Bronchial epithelial cell (primary cell): ENCODE measurements at places on chromosomes 5 and 9.

- DNase-seq, result no peak
These were observed 16.6 kb upstream of the CCDC112 start for GRCh38 chr5:115313052-115313451.

GRCh38 chr5:90890180-90890579 lies 331.6 kb downstream of the ADGRV1 start:
- DNase-seq, result no peak

DNA sequence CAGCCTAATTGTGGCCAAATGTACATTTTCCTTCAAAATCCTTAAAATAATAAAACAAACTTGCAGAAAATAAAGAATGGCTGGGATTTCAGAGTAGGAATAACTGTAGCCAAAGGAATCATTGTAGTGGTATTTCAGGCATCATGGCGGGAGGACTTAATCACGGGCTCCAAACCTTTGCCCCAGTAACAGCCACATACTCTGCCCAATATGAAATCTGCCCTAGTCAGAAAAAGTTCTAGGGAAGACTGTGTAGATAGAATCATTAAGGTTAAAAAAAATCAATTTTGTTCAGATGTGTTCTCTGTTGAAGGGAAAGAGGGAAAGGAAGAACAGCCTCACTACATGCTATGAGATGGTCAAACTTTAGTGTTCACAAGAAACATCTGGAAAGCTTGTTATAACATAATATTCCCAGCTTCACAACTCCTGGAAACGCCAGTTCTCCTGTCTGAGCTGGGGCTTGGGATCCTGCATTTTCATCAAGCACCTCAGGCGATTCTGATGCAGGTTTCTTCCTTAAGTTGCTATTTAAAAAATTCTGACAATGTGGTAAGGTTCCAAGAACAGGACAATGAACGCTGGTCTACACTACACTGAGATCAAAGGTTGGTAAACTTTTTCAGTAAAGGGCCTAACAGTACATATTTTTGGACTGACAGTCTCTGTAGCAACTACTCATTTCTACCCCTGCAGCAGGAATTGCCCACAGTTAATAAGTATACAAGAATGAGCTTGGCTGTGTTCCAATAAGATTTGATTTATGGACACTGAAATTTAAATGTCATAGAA lies 87.9 kb downstream of the CEMIP2 start:
- DNase-seq, result peak; percentile 34

DNA sequence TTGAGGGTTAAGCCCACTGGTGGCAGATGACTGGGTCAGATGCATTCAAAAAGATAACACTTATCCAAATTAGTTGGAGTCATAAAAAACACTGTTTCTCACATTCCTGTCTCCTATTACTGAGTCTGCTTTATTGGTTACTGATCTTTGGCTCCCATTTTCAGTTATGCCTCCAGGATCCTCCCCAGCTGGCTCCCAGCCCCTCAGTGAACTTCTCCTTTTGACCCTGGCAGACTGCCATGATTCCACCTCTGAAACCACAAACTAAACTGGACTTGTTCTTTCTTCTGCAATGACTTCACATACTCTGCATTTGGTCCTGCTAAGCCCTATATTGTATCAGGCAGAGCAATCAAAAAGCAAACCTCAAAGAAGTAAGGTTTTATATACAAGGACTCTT lies 860.8 kb upstream of the DMAC1 start:
- peak; percentile 7 for DNase-seq

DNA sequence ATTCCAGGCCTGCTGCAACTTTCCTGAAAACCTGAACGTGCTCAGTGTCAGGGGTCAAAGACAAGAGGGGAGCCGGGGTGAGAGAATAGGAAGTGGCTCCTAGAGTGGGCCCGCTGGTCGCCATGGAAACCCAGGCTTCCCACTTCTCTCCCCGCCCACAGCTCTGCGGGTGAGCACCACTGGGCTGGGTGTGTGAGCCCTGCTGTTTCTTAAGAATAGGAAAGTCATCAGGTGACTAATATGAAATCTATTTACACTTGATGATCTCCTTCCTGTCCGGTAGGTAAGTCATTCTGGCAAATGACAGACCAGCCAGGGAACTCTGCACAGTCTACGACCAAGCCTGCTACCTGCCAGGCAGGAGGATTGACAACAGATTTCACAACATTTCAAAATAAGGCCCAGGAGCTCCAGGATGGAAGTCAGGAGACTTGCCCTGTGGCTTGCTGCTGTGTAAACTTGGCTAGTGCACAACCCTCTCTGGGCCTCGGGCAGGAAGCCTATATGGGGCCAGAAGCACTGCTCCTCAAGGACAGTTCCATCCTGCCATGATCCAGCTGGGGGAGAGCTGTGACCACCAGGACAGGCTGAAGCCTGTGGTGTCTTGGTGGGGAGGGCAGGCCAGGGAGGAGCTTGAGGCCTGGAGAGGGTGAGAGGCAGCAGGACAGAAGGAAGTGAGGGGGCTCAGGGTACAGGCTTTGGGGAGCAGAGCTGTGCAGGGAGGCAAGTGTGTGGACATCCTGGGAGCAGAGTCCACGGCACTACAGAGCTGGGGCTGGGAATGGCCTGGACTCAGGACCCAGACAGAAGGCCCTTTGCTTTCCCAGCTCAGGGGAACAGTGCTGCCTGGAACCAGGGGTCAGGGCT lies 60.6 kb downstream of the SHB start:
- peak; percentile 99 for DNase-seq

- DNase-seq, result no peak
These were observed 10.9 kb downstream of the MGAT1 start for GRCh38 chr5:180791611-180792213.

GRCh38 chr9:88658311-88658822 lies 123.4 kb downstream of the NXNL2 start:
- peak; percentile 62 for DNase-seq

DNA sequence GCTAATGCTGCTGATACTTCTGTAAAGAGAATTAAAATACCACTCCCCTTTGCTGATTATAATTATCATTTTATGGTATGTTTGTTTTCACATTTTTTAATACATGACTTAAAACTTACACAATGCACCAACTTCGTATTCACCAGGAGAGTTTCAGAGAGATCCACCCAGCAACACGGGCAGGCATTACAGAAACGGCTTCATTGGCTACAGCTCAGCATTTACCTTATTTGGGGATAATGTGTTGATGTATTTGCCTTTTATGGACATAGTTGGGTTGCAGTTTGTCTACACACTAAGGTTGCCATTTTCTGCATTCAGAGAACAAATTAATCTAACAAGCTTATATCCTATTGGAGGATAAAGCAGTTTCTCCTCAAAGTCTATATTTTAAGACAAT lies 423.6 kb downstream of the PRDM9 start:
- no peak for DNase-seq

GRCh38 chr5:172528440-172528839 lies 74.1 kb upstream of the SH3PXD2B start:
- DNase-seq, result no peak

DNA sequence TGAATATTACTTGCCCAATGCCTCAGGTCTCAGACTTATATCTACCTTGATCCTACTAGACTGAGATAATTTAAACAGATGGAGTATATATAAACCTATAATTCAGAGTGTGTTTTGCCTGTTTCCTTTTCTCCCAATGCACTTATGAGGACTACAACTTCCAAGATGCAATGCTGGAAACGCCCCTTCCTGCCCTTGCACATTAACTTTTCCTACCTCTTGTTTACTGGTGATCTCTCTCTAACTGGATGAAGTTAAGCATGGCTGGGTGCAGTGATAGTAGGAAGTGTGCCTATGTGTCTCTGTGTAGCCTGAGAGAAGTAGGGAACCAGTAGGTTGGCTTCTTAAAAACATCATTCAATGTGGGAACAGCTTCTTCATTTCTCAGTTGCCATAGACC lies 115.2 kb downstream of the SVEP1 start:
- no peak for DNase-seq

DNA sequence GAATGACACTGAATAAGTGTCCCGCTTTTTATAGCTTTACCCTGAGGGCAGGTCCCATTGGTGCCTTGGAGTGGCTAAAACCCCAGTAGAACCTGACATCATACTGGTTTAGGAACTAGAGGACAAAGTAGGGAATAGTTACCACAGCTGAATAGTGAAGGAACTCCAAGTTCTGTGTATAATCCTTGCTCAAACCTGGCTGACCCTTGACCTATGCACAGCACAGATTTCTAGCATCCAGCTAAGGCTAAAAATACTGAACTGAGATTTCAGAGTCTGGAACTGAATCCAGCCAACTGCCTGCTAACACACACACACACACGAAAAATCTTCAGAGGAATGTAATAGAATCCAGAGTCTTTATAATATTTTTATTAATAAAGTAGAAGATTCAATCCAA lies 50.8 kb downstream of the C5 start:
- no peak for DNase-seq

DNA sequence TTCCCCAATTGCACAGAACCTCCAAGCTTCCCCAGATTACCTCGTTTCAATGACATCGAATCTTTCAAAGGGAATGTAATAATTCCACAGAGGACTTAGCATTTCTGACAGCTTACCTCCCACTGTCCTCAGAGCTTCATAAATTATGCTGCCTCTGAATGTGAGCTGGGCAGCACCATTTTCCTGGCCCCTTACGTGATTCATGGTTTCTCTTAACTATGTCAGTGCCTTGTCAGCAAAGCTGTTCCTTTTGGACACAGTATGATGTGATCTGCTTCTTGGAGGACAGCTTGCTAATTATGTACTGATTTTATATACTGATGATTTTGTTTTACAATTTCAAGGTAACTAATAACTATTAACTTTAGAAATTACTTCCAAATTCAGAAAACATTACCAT lies 27.7 kb upstream of the SSBP2 start:
- DNase-seq, result peak; percentile 57

- no peak for DNase-seq
These were observed 98.1 kb upstream of the SV2C start for GRCh38 chr5:75985077-75985476.

DNA sequence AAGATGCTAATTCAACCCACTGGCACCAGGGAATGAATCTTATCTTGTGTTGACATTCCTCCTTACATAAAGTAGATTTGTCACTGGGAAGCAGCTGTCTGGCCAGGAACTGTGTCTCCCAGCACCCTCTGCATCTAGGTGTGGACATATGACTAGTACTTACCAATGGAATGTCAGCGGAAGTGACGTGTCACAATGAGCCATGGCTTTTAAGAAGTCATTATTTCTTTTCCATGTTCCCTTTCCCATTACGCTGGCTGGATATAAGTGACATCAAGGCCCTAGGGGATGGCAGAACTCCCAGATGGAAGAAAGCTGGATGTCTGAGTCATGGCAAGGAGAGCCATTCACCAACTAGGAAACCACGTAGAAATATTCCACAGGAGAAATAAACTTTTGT lies 84.7 kb upstream of the MAST4 start:
- DNase-seq, result no peak

DNA sequence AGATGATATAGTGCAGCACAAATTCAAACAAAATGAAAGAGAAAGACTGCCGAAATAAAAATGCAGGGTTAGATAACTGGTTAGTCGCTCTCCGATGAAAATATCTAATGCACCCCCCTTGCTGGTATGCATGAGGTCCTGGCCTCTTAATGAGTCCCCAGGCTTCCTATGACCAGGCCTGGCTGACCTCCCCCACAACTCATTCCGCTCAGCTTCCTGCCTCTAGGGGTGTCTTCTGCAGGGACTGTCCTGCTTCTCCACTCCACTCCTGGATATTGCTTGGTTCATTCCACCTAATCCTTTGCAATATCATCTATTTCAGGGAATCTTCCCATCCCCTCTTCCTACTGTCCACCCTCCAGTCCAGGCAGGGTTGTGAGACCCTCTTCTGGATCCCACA lies 341.8 kb downstream of the ASTN2 start:
- no peak for DNase-seq

DNA sequence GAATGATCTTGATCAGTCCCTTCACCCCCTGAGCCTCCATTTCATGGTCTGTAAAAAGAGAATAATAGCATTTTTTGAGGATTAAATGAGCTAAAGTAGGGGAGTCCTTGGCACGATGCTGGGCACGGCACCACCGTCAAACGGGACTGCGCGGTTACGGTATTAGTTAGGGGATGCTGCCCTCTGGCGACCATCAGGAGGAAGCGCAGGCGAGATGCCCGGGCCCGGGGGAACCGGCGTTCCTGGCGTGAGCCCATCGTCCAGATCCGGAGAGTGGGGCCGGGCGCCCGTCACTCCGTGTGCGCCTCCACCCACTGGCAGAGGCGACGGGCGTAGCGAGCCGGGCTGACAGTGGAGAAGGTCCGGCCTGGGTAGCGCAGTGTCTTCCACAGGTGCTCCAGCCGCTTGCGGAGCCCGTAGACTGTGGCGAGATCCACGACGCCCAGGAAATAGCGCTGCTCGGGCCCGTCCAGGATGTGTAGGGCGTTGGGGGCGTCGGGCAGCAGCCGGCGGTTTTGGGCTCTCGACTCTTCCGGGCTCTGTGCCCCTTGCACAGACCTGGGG lies 4.8 kb upstream of the ST6GALNAC4 start:
- no peak for DNase-seq

- DNase-seq, result no peak
These were observed 559.0 kb upstream of the FTMT start for GRCh38 chr5:121292664-121293063.

- no peak for DNase-seq
These were observed 8.6 kb downstream of the RUFY1 start for GRCh38 chr5:179558932-179559283.

GRCh38 chr9:96245399-96245798 lies 56.6 kb downstream of the HSD17B3 start:
- DNase-seq, result no peak

DNA sequence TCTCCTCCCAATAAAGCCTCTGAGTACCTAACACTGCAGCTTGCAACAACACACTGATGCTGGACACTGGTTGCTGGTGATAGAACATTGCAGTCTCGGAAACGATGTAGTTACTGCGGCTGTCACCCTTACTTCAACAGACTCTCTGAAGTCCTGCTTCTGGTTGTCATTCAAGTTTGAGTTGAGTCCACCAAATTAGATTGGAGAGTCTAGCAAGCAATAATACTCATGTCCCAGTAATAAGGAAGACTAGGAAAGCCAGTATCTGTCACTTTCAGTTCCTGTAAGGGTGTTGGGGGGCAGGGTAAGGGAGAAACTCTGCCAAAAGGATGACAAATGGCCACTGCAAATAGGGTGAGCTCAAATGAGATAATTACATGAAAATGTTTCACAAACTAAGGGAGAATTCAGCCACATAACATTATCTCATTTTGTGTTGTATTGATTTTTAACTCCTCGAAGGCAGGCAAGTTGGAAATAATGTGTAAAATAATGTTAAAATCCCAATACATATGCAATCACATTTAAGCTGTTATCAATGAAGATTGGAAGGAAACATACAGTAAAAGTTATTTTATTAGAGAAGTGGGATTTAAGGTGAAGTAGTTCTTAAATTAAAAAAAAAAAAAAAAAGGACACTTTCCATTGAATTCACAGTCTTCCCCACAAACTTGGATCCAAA lies 849 bp upstream of the IFT74 start:
- DNase-seq, result no peak

DNA sequence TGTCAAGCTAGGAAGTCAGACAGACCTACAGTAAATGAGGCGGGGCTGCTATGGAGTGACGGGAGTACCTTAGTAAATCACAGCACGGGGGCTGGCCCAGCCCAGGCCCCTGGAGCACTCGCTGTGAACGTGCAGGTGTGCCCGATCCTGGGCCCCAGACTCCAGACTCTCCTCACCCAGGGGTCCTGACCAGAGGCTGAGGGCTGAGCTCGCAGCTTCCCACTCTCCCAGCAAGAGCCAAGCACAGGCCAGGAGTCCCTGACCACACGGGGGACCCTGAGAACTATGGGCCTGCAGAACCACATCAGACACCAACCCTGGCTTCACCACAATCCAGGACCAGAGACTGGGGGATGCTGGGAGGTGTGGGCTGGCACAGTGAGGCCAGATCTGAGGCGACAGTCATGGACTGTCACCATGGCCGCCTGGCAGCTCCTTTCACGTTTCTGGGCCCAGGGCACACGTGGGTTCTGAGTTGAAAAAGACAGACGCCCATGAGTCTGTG lies 73.4 kb downstream of the ADAMTS2 start:
- DNase-seq, result no peak
